ENCODE measurements at places on chromosomes 6 and 20.

DNA sequence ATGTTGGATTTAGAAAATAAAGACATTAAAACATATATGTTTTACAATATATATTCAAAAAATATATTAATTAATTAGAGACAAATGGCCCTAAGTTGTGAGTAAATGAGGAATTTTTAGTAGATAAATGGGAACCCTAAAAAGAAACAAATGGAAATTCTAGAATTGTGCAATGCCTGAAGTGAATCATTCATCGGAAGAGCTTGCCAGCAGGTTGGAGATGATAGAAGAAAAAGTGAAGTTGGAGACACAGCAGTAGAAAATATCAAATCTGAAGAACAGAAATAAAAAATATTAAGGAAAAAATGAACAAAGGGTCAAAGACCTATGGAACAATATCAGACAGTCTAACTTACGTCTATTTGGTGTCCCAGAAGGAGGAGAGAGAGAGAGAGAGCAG is 109.4 kb upstream of the NEDD9 start:
- DNase-seq: no peak

- no peak for DNase-seq
Observed at GRCh38 chr6:98828941-98829411, 5.4 kb upstream of the POU3F2 start.

DNA sequence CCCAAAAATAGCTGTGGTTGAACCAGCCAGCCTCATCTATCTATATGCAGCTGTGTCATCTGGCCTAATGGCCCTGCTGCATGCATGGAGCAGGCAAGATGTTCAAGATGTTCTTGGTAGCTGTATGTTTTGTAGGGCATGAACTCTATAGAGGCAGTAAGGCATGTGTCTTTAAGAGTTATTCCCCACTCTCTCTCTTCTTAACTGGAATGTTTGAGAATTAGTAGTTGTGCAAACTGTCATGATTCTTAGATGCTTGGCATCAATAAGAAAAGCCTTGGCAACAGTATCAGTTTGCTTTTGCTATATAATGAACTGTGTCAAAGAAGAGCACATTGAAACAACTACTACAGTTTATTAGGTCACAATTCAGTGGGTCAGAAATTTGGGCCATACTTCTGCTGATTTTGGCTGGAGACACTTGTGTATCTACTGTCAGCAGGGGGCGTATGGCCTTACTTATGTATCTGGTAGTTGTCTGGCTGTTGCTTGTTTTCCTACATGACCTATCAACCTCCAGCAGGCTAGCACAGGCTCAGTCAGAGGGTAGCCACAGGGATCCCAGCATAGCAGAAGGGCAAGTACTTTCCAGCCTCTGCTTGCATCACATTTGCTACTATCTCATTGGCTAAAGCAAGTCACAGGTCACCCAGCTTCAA is 56.1 kb upstream of the LAMP5 start:
- DNase-seq: no peak

DNA sequence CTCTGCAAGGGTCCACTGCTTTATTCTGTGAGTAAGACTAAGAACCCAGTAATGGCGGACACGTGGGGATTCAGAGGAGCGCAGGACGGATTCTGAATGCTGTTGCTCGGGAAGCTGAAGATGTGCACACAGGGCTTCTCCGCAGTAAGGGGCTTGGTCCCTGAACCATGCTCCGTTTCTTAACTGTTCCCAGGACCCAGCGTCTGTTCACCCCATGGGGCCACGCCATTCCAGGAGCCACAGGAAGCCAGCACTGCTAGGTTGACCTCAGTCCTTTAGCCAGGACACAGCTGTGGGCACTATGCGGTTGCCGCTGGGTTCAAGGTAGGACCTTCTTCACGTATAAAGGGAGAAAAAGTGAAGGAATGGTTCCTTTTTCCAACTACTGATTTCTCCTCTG is 59.8 kb downstream of the IRF4 start:
- DNase-seq: no peak

DNA sequence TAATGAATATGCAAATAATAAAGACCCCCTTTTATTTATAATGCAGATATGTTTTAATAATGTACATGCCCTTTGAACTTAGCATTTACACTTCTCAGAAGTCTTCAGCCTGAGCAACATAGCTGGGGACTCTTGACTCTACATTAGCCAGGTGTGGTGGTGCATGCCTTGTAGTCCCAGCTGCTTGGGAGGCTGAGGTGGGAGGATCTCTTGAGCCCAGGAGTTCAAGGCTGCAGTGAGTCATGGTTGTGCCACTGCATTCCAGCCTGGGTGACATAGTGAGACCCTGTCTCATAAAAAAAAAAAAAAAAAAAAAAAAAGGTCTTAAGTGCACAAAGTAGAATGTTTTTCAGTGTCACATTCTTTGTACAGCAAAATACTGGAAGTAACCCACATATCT is 17.3 kb upstream of the MAPK13 start:
- no peak for DNase-seq

- no peak for DNase-seq
Observed at GRCh38 chr6:115668781-115669180, 391.9 kb downstream of the FRK start.

- peak; percentile 52 for DNase-seq
Observed at GRCh38 chr20:10171864-10172751, 46.5 kb upstream of the SNAP25 start.

- DNase-seq: no peak
Observed at GRCh38 chr20:56438284-56438683, 26.2 kb downstream of the CASS4 start.

GRCh38 chr6:158046201-158047126 is 64.8 kb downstream of the SYNJ2 start:
- DNase-seq: peak; percentile 15

GRCh38 chr6:34065466-34066217 is 80.2 kb downstream of the GRM4 start:
- no peak for DNase-seq

DNA sequence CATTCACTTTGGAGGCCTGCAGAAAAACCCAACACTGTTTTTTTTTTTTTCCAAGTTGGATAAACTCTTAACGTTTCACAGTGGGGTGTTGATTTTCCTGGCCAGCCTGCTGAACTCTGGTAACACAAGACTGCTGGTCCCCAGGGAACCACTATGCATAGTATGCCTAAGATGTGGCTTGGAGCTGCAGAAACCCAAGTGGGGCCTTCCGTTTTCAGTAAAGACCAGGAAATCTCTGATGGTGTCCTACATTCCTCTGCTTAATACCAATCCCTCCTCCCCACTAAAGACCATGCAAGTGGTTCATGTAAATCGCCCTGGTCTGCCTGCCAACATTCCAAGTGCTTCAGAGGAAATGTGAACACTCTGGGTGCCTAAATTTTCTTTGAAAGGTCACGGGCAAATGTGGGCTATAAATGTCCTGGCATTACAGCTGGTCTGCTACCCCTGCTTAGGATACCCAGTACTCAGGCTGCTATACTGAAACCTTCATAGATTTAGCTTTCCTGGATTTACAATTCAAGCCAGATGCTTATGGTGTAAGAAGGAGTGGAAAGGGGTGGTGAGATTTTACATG is 615.4 kb downstream of the MAFB start:
- DNase-seq: no peak

- no peak for DNase-seq
Observed at GRCh38 chr20:11921321-11921720, 3.6 kb downstream of the BTBD3 start.

DNA sequence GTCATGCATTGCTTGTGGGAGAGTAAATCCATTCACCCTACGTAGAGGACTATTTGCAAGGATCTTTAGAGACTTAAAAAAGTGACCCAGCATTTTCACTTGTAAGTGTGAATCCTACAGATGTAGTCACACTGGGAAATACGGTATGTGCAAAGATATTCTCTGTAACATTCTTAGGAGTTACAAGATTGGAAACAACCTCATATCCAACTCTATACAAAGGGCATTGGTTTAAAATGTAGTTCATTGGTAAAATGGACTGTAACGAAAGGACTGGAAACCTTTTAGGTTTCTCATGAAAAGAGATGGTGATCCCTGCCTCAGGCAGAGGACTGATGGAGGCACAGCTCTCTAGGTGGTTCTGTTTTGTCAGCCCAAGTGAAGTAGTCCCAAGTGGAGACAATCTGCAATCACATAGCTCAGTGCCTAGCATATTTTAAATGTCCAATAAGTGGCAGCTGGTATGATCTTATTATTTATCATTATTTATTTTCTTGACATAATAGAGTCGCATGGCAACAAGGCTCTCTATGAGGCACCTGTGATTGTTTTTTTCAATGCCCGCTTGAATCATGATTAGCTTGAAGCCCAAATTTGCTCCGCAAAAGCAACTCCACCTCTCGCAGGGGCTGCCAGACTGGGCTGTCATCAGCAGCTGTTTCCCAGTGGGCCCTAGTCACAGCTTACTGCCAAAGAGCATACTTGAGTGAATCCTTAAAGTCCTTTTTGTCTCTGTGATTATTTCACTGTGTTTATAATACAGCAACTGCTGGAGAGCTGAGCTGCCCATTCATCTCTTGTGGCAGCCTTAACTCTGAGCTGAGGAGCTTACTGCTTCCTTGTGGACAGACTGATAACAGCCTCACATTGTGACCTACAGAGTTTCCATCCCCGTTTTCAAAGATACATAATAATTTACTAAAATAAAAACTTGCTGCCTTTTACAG is 19.8 kb upstream of the ENPP1 start:
- DNase-seq: no peak

DNA sequence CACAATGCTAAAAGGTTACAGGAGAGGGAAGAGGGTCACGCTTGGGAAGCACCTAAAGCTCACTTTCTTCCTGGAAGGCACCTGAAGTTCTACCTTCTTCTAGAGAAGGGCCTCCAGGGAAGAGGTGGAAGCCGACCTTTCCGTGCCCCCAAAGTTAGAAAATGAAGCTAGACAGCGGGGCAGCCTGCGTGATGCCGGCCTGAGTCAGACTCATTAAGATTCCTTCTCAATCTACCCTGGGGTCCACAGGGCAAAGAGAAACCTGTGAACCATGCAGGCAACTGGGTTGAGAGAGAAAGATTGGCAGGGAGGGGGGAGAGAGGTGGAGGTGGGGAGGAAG is 54.8 kb upstream of the CCDC167 start:
- no peak for DNase-seq

DNA sequence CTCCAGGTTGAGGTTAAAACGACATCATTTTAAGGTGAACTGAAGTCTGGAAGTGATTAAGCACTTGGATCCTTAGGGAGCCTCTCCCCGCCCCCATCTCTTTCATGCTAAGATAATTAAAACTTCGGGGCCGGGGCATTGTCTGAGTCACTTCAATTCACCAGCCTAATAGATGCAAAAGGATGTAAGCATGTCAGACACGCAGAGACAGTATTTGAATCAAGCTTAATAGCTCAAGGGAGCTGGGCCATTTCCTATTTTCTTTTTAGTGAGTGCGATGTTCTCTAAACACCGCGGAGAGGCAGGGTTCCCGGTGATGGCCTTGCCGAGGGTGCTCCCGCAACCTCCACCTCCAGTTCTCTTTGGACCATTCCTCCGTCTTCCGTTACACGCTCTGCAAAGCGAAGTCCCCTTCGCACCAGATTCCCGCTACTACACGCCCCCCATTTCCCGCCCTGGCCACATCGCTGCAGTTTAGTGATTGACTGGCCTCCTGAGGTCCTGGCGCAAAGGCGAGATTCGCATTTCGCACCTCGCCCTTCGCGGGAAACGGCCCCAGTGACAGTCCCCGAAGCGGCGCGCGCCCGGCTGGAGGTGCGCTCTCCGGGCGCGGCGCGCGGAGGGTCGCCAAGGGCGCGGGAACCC is 516 bp upstream of the IRF4 start:
- DNase-seq: peak; percentile 77

GRCh38 chr6:52254731-52255378 is 10.6 kb upstream of the IL17F start:
- DNase-seq: peak; percentile 19

- DNase-seq: no peak
Observed at GRCh38 chr20:49284818-49285217, 7.0 kb upstream of the ZNFX1 start.

DNA sequence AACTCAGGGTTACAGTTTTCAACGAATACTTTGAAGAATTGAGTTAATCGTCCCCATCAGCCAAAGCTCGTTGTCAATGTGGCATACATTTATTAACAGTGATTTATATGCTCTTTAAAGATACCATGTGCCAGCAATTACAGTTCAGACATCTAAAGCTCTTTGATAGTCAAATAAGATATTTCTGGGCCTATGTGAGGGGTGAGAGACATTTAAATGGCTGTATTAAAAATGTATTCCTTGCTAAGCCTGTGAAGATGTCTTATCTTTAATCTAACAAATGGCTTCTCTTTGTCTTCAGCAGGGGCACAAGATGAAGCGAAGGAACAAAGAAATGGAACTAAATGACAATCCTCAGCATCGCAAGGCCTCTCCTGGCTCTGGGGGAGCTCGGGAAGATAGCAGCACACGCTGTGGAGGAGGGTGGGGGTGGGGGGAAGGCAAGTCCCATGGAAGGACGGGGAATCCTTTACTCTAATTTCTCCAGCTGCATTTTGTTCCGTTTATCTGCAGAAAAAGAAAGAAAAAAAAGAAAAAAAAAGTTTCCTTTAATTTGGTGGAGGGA is 523.6 kb downstream of the KIF16B start:
- DNase-seq: no peak

- no peak for DNase-seq
Observed at GRCh38 chr20:8220716-8221115, 88.7 kb downstream of the PLCB1 start.

- no peak for DNase-seq
Observed at GRCh38 chr20:6765469-6766058, 1.9 kb upstream of the BMP2 start.

- no peak for DNase-seq
Observed at GRCh38 chr20:1627200-1627550, 7.4 kb upstream of the SIRPB1 start.

DNA sequence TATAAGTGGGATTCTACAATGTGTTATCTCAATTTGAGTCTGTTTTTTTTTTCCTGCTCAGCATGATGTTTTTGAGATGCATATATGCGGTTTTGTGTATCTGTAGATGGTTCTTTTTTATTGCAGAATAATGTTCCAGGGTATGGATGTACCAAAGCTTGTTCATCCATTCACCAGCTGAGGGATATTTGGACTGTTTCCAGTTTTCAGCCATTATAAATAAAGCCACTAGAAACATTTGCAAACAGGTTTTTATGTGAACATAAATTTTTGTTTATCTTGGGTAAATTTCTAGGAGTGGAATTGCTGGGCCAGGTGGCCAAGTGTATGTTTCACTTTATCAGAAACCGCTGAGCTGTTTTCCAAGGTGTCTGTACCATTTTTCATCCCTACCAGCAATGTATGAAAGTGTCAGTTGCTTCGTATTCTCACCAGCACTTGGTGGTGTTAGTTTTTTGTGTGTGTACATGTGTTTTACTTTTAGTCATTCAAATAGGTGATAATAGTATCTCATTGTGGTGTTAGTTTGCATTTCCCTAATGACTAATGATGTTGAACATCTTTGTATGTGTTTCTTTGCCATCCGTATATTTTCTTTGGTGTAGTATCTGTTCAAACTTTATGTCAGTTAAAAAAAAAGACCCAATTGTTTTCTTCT is 124.2 kb downstream of the CEBPB start:
- no peak for DNase-seq

Measured in stimulated activated naive CD8-positive, alpha-beta T cell treated with anti-CD3 and anti-CD28 coated beads, Interleukin-15, amount 100 ng/mL, for 72 hours (primary cell).